Activated CD4-positive, alpha-beta T cell treated with anti-CD3 and anti-CD28 coated beads, Interleukin-10, Interleukin-2, amounts not matched to agents 100 ng/mL and 50 ng/mL, durations not matched to agents 16 hours and 8 hours (primary cell): ENCODE measurements at places on chromosomes 7 and 10.

DNA sequence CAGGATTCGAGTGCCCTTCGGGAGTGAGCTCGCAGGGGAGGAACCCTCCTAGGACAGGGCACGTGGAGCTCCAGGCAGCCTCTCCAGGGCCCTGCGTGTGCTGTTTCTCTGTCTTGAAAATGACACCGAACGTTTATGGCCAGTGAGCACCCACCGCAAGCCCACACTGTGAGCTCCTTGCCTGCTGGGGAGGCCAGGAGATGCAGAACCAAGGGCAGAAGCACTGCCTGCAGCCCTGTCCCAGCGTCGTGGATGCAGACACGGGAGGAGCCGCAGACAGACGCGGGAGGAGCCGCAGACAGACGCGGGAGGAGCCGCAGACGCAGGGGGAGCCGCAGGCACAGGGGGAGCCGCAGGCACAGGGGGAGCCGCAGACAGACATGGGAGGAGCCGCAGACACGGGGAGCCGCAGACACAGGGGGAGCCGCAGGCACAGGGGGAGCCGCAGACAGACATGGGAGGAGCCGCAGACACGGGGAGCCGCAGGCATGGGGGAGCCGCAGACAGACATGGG lies 314.4 kb downstream of the PTPRN2 start:
- DNase-seq, result no peak

- DNase-seq, result no peak
Observed at GRCh38 chr10:47348138-47348651, at the start of gene RBP3. RBP3 (plus strand) TSS chr10:47348363; CDS start chr10:47348485, 122 bp downstream.

DNA sequence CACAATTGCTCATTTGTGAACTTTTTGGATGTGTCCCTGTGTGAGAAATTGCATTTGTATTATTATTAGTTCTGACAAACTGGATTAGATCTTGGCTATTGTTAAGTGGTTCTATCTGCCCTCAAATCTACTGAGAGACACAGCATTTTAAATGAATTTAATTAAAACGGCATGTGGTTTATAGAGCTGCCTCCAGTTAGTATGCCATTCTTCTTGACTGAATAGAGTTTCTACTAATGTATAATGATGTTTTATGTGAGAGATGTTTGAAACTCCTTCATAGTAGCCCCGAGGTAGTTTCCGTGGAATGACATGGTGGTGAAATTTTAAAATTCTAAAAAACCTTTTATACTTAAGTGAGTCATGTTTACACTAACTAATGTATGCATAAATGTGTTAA lies 110.9 kb downstream of the DYNC1I1 start:
- no peak for DNase-seq

DNA sequence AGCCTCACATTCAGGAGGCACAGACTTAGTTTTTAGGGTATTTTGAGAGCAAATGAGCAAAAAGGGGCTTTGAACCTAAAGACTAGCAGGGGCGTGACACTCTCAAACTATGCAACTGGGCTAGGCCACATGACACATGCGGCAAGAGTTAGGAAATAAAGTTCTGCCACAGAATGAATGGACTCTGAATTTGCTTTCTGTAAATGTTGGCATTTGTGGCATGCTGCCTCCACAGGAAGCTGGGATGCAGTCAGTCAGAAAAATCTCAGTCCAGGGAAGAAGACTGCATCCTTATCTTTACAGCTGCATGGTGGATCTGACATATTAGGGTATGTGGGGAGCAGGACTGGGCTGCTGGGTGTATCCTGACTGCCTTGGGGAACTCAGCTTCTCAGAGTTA lies 181.0 kb downstream of the COBL start:
- DNase-seq, result no peak

DNA sequence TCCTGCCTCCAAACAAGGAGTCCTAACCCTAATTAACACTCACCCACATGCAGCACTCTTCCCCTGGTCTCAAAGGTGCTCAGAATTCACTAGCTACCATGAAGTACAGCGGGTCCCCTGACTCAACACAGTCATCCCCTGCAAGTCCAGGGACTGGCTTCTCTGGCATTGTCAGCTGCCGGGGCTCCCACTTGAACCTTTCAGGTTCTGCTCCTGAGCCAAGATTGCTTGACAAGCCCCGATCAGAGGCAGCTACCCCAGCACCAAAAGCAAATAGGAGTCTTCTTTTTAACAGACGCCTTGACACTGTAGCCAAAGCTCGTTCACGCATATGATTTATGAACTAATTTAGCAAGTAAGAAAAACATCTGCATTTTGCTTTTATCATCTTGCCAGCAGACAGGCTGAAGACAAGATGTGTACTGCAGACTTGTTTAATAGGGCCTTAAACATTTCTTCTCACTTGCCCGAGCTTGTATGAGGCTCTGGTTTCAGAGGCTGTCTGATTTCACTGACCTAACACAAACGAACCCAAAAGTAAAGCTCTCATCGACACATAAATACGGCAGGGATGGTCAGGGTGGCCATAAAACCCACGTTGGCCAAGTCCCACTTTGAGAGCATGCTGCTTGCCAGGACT lies 67.6 kb upstream of the ADAM12 start:
- DNase-seq, result no peak

GRCh38 chr7:17275749-17276671 lies 22.4 kb upstream of the AHR start:
- DNase-seq, result no peak

- peak; percentile 41 for DNase-seq
Observed at GRCh38 chr10:32341596-32341995, 5.4 kb downstream of the EPC1 start.

- peak; percentile 46 for DNase-seq
Observed at GRCh38 chr7:2559283-2559950, 638 bp downstream of the IQCE start.

- DNase-seq, result peak; percentile 87
Observed at GRCh38 chr7:77982926-77983550, 184.5 kb downstream of the PHTF2 start.

DNA sequence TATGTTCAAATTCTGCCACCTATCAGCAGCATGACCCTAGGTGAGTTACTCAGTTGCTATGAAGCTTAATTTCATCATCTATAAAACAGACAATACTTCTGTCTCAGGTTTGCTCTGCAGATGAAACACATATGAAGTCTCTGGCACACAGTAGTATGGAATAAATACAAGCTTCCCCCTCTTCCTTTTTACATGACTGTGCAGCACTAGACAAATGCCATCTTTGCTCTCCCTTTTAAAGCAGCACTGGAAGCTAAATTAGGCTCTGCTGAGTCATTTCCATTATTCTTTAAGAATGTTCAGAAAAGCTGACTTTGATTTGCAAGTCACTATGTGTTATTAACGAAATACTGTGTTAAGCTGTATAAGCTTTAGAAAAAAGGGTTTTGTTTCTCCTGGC lies 40.7 kb upstream of the ANAPC16 start:
- peak; percentile 16 for DNase-seq

DNA sequence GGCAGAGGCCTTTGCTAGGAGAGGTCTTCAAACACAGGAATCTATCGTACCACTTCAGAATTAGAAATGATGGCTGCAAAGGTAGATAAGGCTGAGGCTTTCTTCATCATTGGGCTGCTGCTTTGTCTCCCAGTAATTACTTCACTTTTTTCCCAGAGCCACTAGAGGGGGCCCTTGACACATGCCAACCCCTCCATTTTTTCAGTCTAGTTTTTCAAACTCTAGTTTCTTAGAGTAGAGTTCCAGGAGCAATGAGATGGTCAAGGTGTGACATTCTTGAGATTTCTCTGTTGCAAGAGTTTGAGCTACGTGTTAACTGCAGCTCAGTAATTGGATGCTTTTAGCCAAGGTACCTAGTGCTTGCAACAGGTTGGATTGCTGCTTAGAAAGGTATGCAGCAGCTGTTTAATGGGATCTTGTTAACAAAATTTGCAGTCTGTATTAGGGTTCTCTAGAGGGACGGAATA lies 33.8 kb upstream of the RBM20 start:
- DNase-seq, result peak; percentile 76

GRCh38 chr10:31782701-31783100 lies 145.9 kb downstream of the ARHGAP12 start:
- no peak for DNase-seq

GRCh38 chr10:43928425-43928968 lies 279.8 kb upstream of the ZNF32 start:
- no peak for DNase-seq

DNA sequence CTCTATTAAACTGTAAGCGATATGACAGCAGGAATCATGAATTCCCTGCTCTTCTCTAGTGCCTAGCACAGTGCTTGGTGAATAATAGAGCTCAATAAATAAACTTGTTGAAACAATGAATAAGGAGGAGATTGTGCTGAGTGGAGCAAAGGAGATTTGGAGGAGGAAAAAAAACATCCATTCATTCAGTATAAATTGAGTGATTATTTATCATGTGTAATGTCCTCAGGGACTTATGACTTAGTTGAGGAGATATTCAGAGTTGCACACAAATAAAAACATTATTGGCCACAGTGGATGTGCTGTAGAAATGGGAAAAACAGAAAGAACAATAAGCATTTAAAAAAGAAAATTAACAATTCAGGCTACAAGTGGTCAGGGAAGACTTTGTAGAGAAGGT lies 125.7 kb downstream of the FOXP2 start:
- no peak for DNase-seq

GRCh38 chr7:127375631-127376030 lies 16.9 kb downstream of the ZNF800 start:
- DNase-seq, result peak; percentile 55

DNA sequence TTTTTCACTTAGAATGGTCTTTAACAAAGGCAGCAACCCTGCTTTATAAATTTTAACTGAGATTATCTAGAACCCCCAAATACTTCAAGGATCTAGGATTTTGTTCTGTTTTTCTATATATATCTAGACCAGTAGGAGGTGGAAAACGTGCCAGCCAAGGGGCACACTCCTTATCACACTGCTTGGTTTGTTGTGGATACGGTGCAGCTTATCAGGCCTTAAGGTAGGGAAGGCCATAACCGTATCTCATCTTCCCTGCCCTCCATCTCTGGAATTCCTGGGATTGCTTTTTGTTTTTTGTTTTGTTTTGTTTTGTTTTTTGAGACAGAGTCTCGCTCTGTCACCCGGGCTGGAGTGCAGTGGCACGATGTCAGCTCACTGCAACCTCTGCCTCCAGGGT lies 75.4 kb downstream of the MPLKIP start:
- no peak for DNase-seq

GRCh38 chr10:14879124-14879927 lies 660 bp downstream of the SUV39H2 start:
- peak; percentile 44 for DNase-seq

DNA sequence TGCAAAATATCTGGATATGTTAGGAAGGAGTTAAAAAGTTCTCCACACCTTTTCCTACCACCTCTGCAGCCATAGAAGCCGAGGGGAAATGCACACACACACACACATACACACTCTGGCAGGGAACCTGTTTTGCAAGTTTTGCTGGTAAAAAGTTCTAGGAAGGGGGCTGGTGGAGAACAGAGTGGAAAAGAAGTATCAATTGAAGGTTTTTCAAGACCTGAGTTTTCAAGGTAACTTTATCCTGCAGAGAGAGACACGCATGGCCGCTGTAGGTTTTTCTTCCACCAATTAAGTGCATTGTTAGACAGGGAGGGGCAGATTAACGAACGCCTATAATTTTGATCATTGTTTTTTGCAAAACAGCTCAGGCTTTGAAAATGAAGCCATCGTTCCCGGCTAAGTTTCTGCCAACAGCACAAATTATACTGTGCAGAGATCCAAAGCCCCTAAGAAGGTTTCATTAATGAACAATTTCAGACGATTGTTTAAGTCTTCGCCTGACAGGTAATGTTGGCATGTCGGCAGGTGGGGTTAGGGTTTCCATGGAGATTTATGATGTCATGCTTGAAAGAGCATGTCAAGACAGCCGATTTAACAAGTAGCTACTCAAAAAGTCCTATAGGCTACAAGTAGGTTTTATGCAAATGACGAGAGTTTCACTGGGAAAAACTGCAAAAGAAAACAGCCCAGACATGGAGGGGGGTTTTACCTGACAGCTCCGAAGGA lies 29.7 kb downstream of the KIAA1217 start:
- no peak for DNase-seq

- DNase-seq, result no peak
Observed at GRCh38 chr7:2192831-2193534, 39.8 kb downstream of the MAD1L1 start.
